Activated naive CD4-positive, alpha-beta T cell (primary cell): ENCODE measurements at places on chromosomes 11 and 22.

GRCh38 chr11:130798801-130799200, 117.5 kb downstream of the SNX19 start:
- no peak for DNase-seq

DNA sequence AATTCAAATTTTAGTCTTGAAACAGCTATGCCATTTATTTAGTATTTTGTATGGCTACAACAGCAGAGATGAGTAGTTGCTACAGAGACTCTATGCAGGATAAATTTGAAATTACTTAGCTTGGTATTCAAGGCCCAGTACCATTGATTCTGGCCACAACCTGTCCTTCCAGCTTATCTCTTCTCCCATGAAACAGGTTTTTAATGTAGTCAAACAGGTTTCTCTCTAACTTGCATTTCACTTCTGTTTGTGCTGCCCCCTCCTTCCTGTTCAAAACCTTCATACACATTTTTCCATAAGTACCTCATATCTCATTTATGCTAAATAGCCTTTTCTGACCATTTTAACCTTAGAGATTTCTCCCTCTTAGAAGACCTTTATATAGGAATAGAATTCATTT, 3.3 kb downstream of the USP47 start:
- DNase-seq: no peak

DNA sequence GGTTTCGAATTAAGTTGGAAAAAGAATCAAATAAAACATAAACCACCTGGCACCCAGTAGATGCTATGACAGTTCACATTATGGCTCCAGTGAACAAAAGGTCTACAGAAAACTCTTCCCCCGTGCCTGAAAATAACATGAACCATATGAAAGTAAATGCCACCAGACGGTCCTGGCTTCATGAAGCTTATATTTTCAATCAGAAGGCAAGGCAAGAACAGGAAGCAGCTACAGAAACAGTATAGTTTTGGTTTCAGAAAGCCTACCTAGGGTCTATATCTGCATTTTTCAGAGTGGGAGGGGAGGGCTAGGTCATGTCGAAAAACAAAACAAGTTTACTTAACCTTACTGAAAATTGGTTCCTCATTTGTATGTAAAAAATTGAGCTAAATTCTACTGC, 9.8 kb downstream of the RAB30 start:
- DNase-seq: no peak

- no peak for DNase-seq
Observed at GRCh38 chr11:24453129-24453718, 43.6 kb upstream of the LUZP2 start.

DNA sequence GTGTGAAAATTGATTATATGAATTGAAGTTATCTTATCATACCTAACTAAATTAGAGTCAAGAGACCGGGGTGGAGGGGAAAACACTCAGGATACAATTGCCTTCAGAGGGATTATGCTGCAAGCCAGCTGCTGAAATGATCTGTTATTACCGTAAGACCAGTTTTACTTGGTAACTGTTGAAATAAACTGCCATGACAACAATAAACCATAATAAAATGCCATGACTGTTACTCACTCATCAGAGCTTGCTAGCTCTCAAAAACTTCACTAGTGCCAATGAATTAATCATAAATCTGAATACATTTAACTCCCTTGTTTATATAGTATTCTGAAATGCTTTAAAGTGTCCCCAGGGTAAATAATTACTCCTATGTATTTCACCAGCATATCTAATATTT, 68.2 kb downstream of the CASP12 start:
- no peak for DNase-seq

- DNase-seq: no peak
Observed at GRCh38 chr11:11979488-11980117, 28.8 kb downstream of the DKK3 start.

DNA sequence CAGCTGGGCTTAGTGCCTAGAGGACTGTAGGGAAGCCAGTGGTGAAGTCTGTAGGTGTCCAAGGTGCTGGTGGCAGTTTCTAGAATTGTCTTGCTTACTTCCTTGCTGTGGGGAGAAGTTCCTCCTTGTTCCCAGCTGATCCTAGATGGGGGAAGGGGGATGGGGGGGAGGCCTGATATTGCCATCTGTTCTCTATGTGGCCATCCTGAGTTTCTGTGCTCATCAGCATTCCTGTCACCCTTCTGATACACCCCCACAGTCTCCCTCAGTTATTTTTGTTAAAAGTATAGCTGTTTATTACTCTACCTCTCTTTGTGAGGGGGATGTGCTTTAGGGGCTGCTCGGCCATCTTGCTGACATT, 36.5 kb downstream of the MADD start:
- DNase-seq: no peak

- DNase-seq: no peak
Observed at GRCh38 chr22:42368379-42369249, 63.6 kb downstream of the NFAM1 start.

DNA sequence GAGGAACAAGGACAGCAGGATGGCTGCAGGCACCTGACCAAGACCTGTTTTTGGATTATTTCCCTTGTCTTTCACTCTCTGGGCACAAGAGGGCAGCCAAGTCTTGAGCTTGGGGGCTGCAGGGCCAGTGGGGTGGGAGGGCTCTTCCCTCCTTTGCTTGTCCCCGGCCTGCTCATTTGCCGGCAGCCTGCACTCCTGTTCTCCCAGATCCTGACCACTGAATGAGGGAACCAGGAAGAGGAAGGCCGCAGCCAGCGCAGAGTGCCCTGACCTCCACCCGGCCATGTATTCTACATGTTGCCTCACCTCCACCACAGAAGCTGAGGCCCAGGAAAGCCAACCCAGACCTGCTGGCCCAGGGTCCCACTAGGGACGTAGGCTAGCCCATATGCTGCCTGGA, 15.5 kb upstream of the NNMT start:
- DNase-seq: no peak

DNA sequence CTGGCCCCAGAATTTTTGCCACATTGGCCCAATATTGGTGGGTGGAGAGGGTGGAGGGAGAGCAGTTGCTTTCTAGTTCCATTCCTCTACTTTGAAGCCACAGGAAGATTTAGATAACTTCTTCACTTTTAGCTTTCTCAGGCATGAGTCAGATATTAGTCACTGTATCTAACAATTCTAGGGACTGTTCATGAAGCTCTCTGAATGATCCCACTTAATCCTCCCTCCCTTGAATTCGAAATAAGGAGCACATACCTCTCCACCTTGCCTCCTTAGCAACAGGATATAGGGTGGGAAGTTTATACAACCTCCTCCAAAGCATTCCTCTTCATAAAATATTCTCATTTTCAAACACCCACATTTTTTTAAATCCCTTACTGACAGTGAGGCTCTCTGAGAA, 13.5 kb downstream of the FSHB start:
- DNase-seq: no peak
